ENCODE measurements at places on chromosomes 6 and 20. TPM values are rescaled to one million over a fixed set of nuclear protein-coding genes. Genes with fewer than 3 reads are reported as not detected.

- no peak for DNase-seq
These were observed 14.5 kb downstream of the ASF1A start for GRCh38 chr6:118908441-118908840.

- DNase-seq: peak; percentile 3
These were observed 58.1 kb downstream of the L3MBTL3 start for GRCh38 chr6:130076512-130076911.

DNA sequence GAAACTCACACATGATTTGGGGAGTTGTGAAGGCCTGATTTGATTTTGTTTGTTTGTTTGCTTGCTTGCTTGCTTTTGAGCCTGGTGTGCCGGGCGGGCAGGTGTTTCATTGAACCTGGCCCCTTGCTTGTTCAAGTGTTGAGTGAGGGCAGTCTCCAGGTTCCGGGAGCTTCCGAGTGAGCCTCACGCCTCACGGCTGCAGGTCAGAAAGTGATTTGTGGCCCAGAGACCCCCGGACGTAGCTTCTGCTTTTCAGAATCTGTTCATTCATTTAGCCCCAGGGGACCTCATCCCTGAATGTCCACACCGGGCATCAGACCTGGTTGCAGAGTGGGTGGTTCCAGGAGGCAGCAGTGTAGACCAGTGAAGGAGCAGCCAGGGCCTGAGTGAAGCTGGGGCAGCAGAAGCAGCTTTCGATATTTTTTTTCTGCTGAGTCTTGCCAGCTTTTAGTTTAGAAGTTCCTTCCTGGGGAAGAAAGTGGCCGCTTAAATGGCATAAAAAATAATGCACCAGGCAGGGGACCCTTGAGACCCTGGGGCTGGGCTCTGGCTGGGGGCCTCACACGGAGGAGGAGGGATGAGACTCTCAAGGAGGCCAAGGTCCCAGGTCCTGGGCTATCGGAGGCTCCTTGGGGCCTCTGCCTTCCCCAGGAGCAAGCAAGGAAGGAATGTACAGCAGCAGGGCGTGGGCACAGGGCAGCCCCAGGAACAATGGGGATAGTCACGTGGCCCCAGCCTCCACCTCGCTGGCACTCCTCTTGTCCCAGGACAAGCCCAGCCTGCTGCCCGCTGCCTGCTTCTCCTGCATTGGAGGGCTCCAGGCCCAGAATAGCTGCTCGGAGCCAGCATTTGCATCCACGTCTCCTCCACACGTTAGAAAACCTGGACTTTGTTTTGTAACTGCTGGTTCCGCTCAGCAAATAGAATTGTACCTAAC lies 89.2 kb upstream of the BHLHE23 start:
- DNase-seq: no peak

Gene TREM1
- total RNA-seq: 0.26 TPM

Gene MYCT1
- under 0.01 TPM for total RNA-seq

Gene APCDD1L
- total RNA-seq: 0.99 TPM

Gene R3HDML
- total RNA-seq: not detected

Measured in fibroblast of lung (primary cell).